ENCODE measurements at places on chromosomes 1 and 21. TPM values are rescaled to one million over a fixed set of nuclear protein-coding genes. Genes with fewer than 3 reads are reported as not detected.
A peak's percentile ranks its signal among the peaks of the same experiment; 100 is the strongest.

GRCh38 chr1:2022063-2022770 lies 3.1 kb downstream of the GABRD start:
- no peak for DNase-seq

DNA sequence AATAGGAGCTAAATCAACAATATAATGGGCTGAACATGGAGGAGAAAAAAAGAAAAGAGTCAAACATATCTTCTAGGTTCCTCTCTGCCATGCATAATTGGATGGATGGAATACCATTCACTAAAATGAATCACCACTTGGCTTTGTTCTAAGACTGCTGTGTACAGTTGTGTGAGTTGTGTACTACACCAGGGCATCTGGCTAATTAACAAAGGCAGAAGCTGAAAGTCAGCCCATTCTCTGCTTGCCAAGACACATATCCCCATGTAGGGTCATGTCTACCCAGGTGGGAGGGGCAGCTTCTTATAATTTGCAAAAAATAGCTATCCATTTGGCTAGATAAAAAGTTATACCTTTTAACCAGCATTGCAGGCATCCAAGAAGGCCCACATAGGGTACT lies 21.0 kb downstream of the JUN start:
- no peak for DNase-seq

DNA sequence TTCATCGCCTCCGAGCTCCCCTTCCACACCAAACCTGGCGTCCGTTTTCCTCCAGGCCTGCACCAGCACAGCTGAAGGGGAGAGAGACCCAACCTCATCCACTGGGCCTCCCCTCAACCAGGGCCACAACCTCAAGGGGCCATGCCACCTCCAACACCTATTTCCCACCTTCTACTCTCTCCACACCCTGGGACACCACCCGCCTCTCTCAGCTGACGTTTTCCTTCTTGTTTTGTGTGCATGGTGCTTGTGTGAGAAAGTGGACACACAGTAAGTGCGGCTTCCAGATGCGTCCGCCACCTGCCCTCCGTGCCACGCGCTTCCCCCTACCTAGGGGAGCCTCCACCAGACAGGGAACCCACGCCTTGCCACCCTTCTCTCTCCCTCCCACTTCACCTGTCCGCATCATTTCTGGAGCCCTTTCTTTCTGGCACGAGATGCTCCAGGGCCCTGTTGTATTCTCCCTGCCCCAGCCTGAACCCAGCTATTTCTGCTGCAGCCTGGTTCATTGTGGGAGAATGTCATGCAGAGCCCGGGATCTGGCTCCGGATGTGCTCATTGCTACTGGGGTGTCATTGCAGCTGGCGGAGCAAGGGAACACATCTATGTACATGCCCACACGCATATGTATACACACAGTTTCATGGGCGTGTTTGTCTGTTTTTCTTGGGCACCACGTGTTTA lies 1.3 kb upstream of the GNB1 start:
- DNase-seq = no peak

DNA sequence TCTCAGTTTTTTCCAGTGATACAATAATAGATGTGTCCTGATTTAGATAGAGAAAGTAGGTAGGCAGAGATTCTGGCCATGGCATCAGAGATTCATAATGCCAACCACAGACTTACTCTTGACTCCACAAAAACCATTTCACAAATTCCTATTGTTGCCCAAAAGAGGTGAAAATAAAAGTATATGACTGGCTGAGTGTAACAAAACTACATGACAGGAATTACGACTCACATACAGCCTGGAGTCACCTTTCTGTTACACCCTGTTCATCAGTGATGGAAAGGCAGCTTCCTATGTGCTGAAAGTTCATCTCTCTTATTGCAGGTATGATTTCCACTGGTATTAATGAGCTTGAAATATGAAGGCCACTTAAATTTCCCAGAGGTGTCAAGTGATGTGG lies 72.3 kb downstream of the MPZL1 start:
- no peak for DNase-seq

DNA sequence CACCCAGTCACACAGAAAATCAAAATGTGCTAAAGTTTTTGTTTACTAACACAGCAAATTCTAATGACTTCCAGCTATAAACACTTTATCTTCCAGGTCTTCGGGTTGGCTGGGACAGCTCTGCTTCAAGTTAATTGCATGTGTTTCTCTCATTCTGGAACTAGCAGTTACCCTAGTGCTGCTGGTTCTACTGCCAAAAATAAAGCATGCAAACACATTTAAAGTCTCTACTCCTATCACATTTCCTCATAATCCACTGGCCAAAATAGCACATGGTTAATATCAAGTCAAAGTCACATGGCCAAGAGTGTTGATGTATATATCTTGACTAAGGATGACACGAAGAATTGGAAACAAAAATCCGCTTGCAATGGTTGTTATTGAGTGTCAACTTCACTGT lies 973.1 kb upstream of the ADGRL2 start:
- no peak for DNase-seq

DNA sequence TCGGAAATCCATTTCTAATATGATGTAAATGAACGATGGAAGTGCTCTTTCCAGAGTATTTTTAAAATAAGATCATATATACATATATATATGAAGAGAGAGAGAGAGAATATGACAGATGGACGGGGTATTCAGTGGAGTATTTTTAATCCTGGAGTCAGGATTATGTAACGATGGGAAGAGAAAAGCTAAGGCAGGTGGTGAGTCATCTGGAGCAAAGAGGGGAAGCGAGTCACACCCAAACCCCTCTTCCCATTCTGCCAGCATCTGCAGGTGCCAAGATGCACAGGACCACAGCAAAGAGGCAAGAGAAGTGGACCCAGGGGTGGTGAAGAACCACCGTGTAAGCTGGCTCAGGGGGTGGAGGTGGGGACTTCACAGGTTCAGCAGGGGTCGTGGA lies 102.7 kb upstream of the GRIK3 start:
- no peak for DNase-seq

- DNase-seq = no peak
Observed at GRCh38 chr1:78072216-78072615, 26.4 kb downstream of the GIPC2 start.

TINAGL1 gene
- total RNA-seq = 169 TPM

DNA sequence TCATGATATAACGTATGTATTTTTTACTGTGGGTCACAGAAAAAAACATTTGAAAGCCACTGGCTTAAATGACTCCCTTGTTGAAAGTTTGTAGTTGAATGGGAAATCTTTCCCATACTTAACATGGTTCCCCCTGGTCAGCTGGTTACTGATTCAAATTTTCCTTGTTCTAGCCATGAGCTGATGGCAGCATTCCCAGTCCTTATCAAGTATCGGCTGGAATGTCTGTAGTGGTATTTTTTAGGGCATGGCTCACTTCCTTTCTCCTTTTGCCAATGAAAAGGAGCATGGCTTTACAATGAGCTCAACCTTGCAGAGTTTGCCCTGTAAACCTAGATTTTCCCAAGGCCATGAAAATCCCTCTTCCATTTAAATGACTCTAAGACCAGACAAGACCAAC lies 55.7 kb downstream of the GIPC2 start:
- DNase-seq = peak; percentile 80

GRCh38 chr1:222613627-222614026 lies 4.3 kb upstream of the MIA3 start:
- no peak for DNase-seq

DNA sequence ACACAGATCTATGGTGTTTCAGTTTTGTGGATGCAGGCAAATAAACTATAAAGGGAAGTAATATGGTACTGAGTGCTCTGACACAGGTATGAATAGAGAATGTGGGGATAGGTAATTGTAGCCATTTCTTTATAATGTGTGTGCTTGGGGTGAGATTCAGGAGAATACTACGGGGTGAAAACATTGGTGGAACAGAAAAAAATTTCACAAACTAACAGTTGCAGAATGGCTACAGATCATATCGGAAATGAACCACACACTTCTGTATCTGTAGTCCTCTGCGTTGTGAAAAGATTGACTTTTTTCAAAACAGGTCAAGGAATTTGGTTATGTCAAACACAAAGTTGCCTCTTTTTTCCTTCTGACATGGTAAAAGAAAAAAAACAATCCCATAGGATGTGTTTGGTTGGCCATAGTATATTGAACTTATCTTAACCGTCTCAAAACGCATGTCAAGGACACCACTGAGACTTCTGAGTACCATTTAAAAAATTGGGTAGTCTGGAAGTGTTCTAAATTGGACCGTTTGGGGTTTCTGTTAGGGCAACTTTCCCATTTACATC lies 1.1 kb upstream of the CDC73 start:
- DNase-seq = no peak

GRCh38 chr21:18467715-18468114 lies 64.1 kb upstream of the TMPRSS15 start:
- DNase-seq = no peak

GRCh38 chr1:212353181-212353580 lies 61.5 kb downstream of the PACC1 start:
- no peak for DNase-seq

CXADR gene
- total RNA-seq = 151 TPM

DNA sequence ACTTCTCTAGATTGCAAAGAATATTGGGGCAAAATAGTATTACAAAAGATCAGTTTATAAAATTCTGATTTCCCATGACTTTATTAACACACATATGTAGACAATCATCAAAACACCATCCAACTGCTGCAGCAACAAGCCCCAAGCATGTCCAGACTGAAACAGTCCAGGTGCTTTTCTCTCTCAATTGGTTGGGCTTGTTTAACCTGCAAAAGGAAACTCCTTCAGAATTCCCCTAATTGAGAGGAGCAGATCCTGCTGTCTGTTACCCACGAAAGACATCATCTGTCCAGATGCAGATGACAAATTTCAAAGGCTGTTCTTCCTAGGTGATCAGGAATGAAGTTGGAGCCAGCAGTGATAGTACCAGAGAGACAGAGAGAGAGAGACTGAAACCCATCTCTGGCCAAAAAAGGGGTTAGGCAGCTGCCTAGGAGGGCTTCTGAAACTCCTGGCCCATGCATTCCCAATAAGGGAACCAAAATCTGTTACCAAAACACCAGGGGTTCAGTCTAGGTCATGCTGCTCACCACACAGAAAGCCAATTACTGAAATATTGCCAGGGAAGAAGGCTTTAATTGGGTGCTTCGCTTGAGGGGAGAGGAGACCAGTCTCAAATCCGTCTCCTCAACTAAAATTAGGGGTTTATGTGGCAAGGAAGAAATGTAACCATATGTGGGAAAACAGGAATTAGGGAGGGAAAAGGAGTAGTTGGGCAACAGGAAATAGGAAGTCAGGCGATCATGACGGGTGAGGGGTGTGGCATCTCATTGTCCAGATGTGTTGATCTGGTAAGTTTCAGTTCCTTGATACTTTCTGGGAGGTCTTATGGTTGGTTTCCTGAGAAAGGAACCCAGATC lies 34.7 kb upstream of the RGL1 start:
- no peak for DNase-seq

DNA sequence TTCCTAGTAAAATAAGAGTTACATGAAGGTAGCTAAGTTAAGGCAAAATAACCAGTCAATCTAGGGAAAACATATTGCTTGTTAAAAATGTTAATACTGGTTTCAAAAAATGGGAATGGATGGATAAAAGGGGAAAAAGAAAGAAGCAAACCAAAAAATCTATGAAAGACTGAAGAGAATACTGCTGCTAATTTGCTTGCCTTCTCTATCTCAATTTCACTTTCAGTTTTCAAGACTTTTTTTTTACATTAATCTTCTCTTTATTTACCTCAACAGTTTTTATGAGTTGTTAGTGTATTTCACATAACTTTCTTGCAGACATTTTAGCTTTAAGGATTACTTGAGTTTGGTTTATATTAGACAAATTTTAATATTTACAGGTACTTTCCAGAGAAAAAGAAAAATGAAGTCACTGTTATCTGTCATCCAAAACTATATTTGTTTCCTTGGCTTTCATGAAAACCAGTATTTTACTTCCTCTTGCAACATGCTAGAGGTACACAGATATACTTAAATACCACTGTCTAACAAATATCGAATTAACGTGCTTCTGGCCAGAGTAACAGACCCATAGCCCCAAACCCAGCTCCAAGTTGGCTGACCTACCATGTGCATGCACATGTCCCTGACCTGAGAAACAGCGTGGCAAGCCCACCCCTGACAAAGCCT lies 70.7 kb downstream of the COL24A1 start:
- no peak for DNase-seq

DNA sequence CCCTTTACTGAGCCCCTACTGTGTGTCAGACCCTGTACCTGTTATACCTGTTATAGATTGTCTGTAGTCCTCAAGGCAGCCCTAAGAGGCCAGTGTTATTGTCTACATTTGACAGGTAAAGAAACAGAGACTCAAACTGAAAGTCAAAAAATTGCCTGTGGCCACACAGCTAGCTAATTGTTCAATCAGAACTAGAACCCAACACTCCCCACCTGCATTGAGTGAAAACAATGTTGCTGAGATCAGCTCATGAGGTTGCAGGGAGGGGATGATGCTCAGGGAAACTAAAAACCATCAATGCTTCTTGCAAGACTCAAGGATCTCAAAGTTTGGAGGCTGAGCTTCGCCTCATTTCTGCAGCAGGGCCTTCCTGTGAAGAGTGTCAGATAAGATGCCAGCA lies 109.5 kb upstream of the LMO4 start:
- no peak for DNase-seq

DNA sequence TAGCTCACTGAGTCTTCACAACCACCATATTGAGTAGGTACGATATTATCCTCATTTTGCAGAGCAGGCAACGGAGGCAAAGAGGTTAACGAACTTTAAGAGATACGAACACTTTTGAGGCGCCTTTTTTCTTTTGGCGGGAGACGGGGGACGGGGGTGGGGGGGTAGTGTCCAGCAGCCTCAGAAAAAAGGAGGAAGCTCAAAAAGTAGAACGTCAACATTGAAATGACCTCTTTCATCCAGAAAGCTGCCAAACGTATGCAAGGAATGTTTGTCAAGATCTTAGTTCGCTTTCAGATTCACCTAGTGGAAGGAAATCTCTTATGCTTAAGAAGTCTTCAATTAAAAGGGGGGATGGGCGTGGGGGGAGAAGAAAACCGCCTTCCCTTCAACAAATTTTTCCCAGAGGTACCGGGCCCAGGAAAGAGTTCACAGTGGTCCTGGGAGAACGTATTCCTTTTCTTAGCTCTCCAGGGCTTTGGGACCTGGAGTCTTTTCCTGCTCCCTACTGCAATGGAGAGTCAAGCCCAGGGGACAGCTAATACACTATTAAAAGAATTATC lies 1.1 kb upstream of the PCAT6 start:
- DNase-seq = no peak
